ENCODE measurements at places on chromosomes 2 and 18. TPM values are rescaled to one million over a fixed set of nuclear protein-coding genes. Genes with fewer than 3 reads are reported as not detected.

- no peak for DNase-seq
Measured at GRCh38 chr18:63590373-63590772, 3.2 kb downstream of the SERPINB13 start.

DNA sequence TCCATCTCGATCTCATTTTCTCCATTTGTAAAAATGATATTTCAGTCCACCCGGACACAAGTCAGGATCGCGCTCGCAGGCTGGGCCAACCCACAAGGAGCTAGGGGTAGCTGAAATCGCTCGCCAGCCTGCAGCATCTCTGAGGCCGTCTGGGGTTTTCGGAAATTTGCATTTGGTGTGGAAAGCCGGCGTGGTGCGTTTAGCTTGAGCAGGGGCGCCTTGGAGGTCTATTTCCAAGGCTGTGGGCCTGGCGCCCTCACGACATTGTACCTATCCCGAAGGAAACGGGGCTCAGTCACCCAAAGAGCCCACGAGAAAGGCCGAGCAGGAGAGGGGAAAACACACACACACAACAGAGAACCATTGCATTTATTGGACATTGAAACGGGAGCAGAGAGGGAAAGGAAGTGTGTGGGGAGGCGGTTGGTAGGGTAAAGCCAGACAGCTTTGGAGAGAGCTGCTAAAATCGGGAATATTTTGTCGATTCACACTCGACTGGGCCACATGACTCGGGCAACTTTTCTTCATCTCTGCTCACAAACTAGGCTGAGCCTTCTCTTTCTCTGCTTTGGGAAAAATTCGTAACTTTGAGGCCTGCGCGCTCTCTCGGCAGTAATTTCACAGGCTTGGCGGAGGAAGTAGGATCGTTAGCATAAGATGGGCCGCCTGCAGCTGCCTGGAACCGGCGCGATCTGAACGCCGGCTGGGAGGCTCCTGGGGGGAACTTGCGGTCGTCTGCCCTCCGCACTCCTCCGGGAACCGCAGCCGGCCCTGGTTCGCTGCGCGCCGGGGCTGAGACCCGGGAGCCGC, 1.1 kb upstream of the HOXD8 start:
- no peak for DNase-seq

DNA sequence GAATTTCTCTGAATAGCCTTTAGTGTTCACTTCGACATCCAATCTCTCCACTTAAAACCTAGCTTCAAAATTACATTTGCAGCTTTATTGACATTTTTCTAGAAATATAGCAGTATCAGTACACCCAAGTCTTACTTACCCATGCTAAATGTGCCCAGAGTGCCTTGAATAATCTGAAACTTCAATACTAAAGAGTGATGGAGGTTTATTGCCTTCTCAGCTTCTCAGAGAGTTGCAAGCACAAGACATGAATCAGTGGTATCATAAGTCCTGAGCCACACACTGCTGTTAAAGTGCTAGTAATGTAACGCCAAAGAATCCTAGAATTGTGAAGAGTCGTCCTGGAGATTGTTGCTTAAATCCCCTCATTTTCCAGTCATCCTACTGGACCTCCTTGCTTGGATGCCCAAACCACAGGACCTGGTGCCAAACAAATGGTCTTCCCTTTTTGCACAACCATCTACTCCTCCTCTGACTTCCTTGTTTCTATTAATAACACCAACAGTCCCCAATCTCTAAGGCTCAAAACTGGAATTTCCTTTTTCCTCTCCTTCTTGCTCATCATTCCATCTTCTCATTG, 83.2 kb upstream of the SPATS2L start:
- no peak for DNase-seq

- DNase-seq, result no peak
Measured at GRCh38 chr18:36199691-36200295, 12.5 kb downstream of the MOCOS start.

The ANKRD30B gene
- not detected for total RNA-seq

DNA sequence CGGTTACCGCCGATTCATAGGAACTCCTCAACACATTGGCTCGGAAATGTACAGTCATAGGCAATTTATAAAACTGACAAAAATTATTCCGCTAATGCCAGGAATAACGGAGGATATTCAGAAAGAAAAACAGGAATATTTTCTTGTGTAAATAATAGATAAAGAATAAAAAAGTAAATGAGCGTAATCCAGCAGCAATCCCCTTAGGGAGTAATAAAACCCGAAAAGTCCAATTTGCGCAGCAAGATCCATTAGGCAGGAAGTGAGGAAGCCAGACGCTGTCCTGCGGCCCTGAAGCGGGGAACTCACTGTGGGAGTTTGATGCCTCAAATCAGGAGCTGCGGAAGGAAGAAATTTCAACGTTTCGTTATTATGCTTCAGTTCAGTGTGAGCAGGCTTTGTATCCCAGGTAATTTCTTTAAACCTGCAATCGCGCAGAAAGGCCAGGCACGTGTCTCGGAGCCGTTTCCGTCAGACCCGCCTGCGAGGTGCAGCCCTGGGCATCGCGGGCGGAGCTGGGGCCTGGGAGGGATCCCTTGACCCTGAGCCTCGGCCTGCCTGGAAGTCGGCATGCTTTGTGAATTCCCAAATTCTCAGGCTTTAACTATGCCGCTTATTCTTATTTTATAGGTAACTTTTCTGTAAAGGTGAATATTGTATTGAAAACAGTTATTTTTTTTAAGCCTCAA, 180.9 kb upstream of the ALKAL2 start:
- no peak for DNase-seq

The DSG1 gene
- not detected for total RNA-seq

DNA sequence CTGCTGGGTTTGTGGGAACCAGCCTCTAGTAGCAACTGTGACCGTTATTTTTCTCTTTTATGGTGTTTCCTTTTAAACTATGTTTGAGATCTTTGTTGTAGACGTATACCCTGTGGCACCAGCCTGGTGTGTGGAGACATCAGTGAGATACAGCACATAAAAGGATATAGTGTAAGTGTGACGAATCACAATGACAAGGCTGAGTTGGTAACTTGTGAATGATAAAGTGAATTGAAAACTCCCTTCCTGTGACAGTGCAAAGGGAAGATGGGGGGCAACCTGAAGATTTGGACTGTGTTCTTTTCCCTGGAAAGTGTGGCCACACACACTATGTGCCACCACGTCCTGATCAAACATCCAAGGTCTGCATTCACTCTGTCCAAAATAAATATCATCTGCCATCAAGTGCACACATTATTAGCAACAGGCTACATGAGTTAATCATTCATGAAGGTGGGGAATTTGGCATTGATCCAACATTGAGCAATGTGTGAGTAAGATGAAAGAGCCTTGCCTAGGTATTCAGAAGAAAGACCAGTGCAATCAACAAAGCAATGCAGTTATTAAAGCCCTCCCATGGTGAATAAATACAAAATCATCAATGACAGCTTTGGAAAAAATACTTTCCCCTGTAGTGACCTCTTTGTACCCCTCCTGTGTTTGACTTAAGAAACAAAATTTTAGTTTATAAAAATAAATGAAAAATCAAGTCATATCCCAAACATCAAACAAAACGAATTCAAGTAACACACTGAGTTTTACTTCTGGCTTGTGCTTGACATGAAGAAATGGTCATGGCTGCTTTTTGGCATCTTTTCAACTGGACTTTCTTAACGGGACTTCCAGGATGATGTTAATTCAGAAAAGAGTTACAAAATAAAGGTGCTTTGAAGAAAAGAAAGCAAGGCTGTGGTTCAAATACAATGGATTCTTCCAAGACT, 1280.5 kb upstream of the ZEB2 start:
- no peak for DNase-seq

- no peak for DNase-seq
Measured at GRCh38 chr18:61076986-61077385, 256.2 kb upstream of the CDH20 start.

DNA sequence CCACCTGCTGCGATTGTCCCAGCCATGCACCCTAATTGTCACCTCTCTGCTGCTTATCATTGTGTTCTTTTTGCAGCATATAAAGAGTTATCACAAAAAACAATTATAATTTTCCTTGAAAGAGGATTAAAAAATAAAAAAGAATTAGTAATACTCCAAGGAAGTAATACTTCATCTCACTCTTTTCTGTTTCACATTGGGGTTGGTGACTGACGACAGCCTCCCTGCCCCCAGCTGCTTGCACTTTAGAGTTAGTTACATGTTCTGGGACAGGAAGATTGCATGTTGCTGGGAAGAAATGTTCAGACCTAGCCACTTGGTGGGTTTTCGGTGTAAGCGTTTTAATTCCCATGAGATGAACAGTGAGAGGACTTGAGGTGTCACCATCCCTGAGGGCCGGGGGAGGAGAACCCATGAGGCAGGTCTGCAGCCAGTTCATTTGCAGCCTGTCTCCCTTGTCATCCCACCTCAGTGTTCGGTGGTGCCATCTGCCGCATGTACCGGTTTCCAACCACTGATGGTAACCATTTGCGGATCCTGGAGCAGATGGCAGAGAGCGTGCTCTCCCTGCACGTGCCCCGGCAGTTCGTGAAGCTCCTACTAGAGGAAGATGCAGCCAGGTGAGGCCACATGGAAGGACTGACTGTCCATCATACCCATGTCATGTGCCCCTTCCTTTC, 69.1 kb downstream of the COA5 start:
- DNase-seq, result no peak

The RFTN2 gene
- total RNA-seq, result not detected

DNA sequence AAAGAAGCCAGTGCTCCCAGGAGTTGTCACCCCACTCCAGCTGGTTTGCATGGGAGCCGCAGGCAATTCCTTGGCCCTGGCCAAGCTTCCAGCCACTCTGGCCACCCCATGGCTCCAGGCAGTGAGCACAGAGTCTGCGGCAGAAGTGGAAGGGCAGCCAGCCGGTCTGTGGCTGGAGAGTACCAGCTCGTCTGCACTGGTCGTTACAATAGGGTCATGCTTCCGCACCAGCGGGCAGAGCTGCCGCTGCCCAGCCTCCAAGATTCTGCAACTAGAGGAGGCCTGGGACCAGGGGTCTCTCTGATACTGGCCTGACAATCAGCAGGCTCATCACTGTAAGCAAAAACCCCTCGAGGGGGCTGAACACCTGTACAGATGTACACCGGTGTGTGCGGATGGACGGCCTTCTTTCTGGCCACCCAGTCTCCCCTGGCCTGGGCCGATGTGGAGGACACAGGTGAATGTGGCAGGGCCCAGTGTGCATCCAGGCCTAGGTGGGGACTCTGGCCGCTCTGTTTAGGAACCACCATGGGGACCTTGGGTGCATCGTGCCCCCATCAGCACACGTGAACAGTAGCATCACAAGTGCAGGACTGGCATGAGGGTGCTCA, 51.9 kb upstream of the ODC1 start:
- DNase-seq, result no peak

DNA sequence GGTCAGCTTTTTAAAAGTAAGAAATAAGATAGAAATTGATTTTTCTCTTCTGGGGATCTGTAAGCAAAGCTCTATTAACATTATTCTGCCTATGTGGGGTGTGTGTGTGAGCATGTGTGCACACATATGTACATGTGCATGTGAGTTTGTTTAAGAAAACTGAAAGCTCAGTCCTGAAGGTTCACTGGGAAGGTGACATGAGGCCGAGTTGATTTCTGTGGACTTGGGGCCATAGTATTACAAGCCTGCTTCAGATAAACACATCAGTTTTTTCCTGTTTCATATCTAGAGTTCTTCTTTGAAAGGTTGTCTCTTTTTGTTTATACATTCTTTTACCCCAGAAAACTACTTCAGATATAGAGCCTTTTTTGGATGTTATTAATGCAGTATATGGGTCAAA, 83.4 kb downstream of the SERPINB8 start:
- no peak for DNase-seq
